Omental fat pad (tissue), 4 donors: ENCODE measurements at places on chromosomes 11 and 22. TPM values are rescaled to one million over a fixed set of nuclear protein-coding genes. Genes with fewer than 3 reads are reported as not detected.

The KRTAP5-4 gene
- not detected for total RNA-seq

The DDTL gene
- 0.84 TPM for total RNA-seq

The KRTAP5-1 gene
- total RNA-seq: not detected

The OR2AG1 gene
- total RNA-seq: not detected

The CYB561A3 gene
- 36.0 TPM for total RNA-seq

The BAIAP2L2 gene
- total RNA-seq: 3.4 TPM

The TUB gene
- total RNA-seq: 8.9 TPM

The FAM111B gene
- total RNA-seq: 2.4 TPM

DNA sequence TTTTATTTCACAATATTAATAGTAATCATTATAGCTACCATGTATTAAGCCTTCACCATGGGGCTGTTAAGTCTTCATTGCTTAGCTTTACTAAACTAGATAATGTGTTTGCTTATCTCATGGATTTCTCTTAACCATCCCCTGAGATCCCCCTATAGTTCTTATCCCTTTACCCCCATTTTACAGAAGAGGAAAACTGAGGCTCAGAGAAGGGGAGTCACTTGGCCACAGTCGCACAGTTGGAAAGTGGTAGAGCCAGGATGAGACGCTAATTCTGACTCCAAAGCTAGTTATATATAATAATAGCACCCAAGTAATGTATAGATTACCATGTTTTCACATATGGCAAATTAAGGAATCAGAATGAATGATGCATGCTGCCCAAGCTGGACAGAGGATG lies 9.7 kb upstream of the TFIP11 start:
- no peak for DNase-seq

DNA sequence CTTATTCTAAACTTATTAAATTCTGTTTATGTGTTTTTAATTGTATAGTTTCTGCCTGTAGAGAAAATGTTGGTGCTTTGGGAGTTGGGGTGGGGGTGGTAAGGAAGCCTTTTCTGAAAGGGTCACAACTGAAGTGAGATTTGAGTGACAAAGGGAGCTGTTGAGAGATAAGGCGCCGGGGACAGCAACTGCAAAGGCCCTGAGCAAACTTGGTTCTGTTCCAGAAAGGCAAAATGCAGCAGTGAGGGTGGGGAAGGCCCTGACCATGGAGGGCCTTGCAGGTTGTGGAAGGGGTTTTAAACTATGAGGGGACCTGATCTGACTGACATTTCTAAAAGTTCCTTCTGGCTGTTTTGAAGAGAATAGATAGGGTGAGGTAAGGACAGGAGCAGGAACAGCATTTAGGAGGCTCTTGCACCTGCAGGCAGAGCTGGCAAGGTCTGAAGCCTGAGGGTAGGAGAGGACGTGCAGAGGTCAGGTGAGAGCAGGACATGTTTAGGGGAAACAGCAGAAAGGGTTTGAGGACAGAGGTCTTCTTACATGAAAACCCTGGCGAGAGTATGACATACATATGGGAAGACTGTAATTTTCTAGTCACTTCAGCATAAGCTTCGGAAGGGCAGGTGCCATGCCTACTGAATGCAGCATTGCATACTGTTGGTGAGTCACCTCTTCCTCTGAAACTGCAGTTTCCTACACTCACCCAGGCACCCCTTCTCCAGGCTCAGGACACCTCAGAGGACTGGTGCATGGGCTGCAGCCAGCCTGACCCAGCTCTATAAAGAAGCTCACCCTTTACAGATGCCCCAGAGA lies 190.7 kb downstream of the SNX19 start:
- DNase-seq: no peak

- DNase-seq: no peak
Observed at GRCh38 chr11:1766719-1767398, 3.1 kb upstream of the CTSD start.

DNA sequence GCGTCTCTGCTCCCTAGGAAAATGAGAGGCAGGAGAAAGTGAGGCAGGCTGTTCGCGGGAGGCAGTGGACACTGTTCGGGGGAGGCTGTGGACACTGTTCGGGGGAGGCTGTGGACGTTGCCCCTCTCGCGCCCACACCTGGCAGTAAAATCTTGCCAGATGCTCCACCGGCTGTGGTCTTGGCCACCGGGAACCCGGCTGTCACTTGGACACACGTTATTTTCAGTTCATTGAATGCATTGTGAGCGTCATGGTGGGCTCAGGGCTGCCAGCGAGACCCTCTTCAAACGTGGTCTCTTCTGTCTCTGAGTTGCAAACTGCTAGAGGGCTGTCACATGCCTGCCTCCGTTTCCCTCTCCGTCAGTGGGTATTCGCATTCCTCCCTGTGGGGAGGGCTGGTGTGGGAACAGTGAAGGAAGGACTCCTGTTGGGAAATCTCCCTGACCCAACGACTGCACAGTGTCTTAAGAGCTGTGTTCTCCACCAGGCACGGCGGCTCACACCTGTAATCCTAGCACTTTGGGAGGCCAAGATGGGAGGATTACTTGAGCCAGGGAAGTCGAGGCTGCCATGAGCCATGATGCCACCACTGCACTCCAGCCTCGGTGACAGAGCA lies 1.4 kb downstream of the PRR5 start:
- DNase-seq: no peak

DNA sequence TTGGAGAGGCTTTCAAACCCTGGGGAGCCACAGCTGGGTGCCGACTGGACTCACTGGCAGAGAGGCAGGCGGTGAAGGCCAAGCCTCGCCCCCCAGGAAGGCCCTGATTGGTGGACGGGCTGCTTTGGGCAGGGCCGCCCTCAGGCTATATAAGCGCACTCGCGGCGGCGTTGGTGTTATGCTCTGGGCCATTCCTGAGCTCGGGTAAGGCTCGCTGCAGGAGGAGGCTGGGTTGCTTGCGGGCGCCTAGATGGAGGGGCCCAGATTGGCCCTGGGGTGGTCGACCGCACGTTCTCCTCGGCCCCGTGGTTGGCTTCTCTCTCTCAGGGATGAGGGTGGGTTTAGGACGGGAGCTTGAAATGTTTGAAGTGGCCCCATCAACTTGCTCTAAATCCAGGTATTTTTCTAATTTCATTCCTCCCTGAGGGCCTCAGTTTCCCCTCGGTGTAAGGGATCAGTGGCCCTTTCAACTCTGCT lies at the start of gene SPDYC:
TSS of gene SPDYC (plus strand) at position 176 of the 477 bp plus-strand sequence. CDS start 1,125 bp downstream, outside the sequence.
- no peak for DNase-seq

DNA sequence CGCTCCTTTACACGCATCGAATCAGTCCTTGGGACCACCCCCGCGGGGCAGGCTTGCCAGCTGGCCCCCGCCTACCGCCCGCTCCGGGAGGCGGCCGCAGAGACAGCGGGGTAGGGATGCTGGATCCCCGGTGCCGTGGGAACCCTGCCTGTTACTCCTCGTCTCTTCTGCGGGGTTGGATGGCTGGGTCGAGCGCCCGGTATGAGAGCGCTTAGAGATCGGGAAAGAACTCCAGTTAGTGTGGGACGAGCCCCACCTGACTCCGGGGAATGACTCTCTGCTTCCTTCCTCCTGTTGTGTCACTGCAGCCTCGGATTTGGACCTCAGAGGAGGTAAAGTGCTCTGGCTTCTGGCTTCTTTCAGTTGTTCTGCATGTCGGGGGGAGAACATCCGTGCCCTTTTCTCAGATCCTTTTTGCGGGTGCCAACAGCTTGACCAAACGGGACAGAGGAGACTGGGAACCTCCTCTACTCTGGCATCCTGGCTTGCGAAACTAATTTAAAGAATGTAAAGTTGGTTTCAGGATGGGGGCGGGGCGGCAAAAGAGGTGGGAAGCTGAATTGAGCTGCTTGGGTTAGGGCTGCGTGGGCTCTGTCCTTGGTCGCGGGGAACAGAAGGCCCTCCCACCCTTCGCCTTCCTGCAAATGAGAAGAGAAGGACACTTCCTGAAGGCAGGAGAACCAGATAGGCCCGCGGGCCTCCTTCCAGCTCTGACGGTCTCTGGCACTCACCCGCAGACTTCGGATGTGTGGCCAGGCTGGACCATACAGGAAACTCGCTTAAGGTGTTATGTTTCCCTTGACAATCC lies 938 bp downstream of the LAYN start:
- no peak for DNase-seq

DNA sequence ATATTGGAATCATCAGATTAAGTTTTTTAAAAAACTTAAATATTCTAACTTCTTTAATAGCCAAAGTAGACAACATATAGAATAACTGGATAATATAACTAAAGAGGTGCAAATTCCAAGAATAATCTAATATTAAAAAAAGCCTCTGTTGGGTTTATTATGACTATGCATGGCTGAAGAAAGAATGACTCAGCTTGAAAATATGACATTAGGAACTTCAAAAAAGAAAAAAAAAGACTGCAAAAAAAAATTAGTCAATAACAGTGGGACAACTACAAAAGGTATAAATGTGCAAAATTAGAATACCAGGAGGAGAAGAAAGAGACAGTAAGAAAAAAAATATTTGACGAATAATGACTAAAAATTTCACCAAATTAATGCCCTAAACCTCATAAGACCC lies 1178.0 kb downstream of the JRKL start:
- DNase-seq: no peak

DNA sequence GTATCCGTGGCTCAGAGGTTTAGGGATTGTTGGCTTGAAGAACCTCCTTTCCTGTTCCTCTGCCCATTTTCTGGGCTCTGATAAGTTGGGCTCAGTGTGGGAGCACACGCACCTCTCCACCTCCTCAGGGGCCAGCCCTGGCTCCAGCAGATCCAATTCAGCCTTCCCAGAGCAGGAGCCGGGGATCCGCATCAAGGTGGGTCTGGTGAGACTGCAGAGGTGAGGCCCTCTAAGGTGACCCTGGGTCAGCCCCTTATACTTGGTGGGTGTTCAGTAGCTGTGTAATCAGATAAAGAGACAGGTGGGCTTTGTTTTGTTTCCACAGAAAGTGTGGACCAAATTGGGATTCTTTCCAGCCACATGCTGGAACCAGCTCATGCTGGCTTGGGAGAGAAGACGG lies 1466.0 kb downstream of the TBC1D22A start:
- no peak for DNase-seq

DNA sequence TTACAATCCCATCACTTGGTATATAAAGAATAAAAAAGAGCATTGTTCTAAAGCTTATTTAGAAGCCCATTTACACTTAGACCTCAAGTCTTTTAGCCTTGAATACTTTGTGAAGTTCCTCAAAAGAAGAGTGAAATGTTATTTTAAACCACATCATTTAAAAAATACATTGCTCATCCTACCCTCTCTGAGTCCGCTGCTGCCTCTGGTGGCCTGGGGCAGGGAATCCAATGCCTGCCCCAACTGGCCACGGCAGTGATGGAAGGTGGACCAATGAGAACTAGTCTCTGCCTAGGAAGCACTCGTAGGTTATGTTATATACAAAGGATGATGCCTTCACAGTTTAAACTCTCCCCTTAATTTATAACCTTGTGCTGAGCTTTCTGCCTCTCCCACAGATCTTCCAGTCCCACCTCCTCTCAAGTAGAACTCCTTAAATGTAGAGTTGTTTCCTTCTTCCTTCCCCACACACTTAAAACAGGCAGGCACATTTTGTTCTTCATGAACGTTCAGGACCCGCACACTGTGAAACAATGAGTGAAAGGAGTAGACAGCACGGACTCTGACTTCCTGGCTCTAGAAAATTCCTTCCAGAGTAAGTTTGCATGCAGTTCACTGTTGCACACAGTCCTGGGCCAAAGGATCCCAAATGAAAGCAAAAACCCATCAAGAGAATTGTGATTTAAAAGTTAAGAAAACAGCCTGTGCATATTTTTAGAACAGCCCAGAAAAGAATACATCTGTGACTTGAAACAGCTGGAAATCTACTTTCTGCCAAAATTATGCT lies 167.8 kb downstream of the RRAS2 start:
- no peak for DNase-seq

DNA sequence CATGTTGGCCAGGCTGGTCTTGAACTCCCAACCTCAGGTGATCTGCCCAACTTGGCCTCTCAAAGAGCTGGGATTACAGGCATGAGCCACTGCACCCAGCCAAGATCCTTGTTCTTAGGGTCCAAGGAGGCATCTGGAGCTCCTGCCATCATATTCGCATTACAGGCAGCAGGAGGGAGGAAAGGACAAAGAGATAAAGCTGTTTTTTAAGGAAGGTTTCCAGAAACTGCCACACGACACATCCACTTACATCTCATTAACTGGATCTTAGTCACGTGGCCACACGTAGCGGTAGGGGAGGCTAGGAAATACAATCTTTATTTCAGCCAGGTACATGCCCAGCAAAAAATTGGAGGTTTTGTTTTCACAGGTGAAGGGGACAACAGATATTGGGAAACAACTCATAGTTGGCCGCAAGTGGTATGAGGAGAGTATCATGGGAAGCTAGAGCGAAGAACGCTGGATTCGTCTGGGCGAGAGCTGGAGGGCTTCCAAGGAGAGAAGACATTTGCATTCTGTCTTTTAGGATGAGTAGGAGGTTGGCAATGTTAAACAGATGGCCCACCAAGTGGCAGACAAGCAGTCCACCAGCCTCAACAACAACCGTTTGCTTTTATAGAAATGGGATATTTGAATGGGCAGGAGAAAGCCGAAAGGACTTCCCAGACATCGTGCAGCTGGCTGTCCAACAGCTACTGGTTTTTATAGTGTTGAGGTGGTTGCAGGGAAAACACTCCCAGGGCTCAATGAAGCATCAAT lies 39.2 kb upstream of the DMC1 start:
- DNase-seq: no peak

- no peak for DNase-seq
Observed at GRCh38 chr22:49357661-49358440, 469.8 kb downstream of the BRD1 start.

DNA sequence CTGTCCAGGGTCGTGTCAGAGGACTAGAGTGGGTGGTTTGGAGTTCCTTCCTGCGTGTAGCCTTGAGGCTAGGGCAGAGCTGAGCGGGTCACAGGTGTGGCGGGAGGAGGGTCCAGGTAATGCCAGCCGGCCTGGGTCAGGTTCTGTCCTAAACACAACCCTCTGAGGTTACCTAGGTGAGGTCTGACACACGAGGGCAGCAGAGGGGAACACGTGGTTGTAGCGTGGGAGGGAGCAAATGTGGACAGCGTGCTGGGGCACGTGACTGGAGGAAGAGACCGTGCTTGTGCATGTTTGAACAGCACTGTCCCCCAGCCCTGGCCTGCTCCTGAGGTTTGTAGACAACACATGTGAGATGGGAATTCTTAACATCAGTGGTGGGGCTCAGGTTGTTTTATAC lies 13.1 kb downstream of the MOV10L1 start:
- DNase-seq: no peak

- no peak for DNase-seq
Observed at GRCh38 chr22:18130018-18130417, 19.4 kb downstream of the TUBA8 start.

- no peak for DNase-seq
Observed at GRCh38 chr22:20952544-20953341, 14.3 kb upstream of the AIFM3 start.

GRCh38 chr22:40388231-40388630 lies 17.8 kb downstream of the SGSM3 start:
- no peak for DNase-seq

GRCh38 chr11:21411597-21411996 lies 742.2 kb downstream of the NELL1 start:
- no peak for DNase-seq

- no peak for DNase-seq
Observed at GRCh38 chr22:40898850-40899357, 37.0 kb upstream of the DNAJB7 start.
